H1 (cell line): ENCODE measurements at places on chromosomes 11 and 22. TPM values are rescaled to one million over a fixed set of nuclear protein-coding genes. Genes with fewer than 3 reads are reported as not detected.

DNA sequence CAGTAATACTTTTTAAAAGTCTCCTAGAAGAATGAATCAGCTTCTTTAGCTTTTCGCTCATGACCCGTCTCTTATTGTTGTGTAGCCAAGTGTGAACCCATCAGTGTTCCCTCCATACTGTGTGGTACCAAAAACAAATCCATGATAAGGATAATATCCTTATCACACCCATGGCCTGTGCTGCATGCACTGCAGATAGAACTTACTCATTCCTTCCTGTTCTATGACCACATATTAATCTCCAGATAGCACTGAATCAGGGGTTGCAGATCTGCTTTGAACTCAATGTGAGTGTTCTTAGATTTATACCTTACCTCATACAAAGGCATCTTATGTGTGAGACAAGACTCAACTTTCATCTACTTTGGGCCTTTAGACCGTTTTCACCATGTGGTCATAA lies 373.4 kb downstream of the JRKL start:
- no peaks in the 10 kb centered on the region for H3K4me1 ChIP-seq
- no peaks in the 10 kb centered on the region for H3K36me3 ChIP-seq
- no peaks in the 10 kb centered on the region for H3K27me3 ChIP-seq
- H3K4me3 ChIP-seq, result no peak overlapping the region
- DNase-seq, result no peak

Gene PHLDB1
- total RNA-seq, result 74.8 and 74.9 TPM in 2 replicates

DNA sequence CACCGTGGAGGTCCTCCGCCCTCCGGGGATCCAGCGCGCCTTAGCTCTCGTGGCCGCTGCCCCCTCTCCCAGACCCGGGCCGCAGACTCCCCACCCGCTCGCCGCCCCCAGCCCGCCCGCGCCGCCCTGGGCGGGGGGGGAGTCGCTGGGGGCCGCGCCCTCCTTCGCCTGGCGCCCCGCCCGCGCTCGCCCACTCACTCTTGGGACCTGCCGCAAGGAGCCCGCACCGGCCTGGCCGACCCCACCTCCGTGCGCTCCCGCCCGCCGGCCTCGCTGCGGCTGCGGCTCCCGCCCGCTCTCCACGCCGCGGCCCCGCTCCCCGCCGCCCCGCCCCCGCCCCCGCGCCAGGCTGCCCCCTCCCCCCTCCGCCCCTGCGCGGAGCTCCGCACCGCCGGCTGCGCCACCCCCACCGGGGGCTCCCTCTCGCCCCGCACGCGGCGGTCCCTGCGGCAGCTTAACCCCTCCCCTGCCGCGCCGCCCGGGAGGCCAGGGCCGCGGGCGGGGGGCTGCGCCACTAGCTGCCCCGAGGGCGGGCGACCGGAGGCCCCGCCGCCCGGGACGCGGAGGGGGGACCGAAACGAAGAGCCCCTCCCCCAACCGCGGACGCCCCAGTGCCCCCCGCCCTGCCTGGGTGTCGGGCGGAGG lies 724 bp upstream of the RASGRP2 start:
- H3K36me3 ChIP-seq, result no peaks in the 10 kb centered on the region
- H3K27me3 ChIP-seq, result peaks cover 32% of the 10 kb centered on the region
- peak overlapping the region; percentile 50 for H3K4me3 ChIP-seq

DNA sequence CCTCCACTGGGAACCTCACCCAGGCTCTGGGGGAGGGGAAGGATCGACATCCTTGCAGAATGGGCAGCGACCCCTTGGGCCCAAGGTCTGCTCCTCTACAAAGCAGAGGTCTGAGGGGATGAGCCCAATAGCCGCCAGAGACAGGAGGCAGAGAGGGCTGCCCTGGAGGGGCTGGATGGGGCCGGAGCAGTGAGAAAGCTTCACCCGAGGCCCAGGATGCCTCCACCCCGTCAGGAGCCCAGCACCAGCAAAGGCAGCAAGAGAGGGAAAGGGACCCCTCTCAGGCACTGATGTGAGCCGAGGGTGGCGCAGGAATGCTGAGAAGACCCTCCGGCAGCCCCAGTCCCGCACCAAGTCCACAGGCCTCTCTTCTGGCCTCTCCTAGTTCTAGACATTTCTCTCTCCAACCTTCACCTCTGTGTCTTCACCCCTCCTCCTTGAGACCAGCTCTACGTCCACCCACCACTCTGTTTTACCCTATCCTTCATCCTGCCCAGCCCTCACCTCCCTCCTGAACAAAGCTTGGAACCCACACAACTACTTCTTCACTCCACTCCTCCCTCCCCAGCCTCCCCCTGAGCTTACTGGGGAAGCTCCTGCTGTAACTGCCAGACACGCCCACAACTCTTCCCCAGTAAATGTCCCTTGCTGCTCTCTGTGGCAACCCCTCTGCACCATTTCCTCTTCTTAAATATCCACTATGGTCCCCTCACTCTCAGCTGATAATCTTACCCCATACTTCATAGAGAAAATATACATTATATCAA lies 131.9 kb downstream of the MPPED1 start:
- H3K27me3 ChIP-seq, result no peaks in the 10 kb centered on the region
- no peak overlapping the region for H3K27ac ChIP-seq
- no peaks in the 10 kb centered on the region for H3K4me1 ChIP-seq
- H3K36me3 ChIP-seq, result no peaks in the 10 kb centered on the region
- no peak for DNase-seq

Gene FOLR3
- not detected in 2 replicates for total RNA-seq

DNA sequence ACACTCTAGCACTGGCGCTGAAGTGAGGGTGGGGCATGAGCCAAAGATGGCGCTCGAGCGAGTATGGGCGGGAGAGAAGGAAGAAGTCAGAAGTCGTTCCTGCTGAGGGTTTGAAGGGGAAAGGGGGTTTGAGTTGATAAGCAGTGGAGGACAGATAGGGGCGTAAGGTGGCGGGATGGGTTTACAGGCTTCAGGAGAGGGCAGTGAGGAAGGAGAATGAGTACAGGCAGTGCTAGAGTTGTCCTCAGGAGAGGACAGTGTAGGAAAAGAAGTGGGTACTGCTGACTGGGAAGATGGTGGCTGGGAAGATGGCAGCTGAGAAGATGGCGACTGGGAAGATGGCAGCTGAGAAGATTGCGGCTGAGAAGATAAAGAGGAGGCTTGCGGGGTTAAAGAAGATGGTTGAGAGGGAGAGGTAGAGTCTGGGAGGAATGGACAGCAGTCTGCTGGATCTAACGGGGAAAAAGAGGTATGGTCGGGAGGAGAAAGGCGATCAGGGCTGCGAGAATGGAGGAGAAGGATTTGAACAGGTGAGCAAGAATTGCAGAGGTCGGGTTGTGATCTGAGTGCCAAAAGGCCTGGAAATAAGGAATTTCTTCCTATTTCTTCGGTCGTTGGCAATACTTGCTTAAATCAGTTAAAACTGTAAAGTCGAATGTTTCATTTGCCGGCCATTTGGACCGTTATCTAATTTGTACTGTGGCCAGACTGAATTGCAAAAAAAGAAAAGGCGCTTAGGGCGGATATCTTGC lies 5.2 kb downstream of the PPFIBP2 start:
- no peak for DNase-seq
- no peaks in the 10 kb centered on the region for H3K27me3 ChIP-seq
- no peak overlapping the region for H3K27ac ChIP-seq
- H3K4me1 ChIP-seq, result no peaks in the 10 kb centered on the region
- H3K36me3 ChIP-seq, result no peaks in the 10 kb centered on the region
- H3K4me3 ChIP-seq, result no peak overlapping the region

Gene POU2F3
- 1.0 and 1.1 TPM in 2 replicates for total RNA-seq

DNA sequence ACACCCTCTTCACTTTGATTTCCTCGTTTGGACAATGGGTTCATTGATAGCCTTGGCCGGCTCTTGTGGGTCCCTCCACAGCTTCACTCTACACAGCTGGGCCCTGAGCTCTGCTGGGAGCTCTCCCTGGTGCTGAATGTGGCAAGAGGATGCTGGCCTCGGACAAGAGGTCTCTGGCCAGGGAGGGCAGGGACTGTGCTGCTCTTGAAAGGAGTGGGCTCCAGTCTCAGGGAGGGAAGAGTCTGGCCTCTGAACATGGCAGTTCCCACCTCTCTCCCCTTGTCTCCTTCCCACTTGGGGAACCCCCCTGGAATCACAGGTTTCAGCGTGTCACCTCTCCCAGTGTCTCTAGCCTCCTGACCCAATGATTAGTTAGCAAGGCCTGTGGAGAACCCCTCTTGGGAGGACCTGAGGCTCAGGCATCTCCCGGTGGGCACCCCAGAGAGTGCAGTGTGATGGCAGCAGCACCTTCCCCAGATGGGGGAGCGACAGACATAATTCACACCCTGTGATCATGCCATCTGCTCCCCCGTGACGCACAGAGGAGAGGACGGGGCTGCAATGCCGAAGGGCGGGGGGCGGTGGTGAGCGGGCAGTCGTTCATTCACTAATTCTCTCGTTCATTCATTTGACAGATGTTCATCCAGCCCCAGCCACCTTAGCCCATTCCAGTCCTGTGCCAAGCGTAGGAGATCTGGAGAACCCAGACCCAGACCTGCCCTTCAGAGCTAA lies 2.8 kb upstream of the CABP7 start:
- H3K4me1 ChIP-seq, result no peaks in the 10 kb centered on the region
- H3K4me3 ChIP-seq, result no peak overlapping the region
- H3K36me3 ChIP-seq, result no peaks in the 10 kb centered on the region

Gene NUCB2
- 27.9 and 34.2 TPM in 2 replicates for total RNA-seq

Gene TRPC6
- 0.25 and 0.39 TPM in 2 replicates for total RNA-seq

DNA sequence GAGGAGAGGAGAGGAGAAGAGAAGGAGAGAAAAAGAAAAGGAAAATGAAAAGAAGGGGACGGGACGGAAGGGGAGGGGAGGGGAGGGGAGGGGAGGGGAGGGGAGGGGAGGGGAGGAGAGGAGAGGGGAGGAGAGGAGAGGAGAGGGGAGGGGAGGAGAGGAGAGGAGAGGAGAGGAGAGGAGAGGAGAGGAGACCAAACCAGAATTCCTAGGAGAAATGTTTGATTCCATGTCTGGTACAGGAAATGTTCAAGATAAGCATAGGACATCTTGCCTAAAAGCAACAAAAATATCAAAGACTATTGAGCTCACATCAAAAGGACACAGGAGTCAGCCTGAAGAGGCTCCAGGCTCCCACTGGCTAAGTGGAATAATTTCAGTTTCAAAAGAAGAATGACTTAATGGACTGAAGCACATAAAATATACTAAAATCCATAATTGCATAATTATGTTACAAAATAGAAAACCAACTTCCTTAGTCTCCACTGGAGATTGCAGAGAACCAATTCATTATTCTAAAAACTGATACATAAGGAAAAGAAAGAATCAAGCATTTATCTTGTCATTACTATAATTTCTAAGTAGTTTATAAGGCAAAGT lies 101.1 kb upstream of the APOA1 start:
- no peaks in the 10 kb centered on the region for H3K36me3 ChIP-seq
- H3K27me3 ChIP-seq, result no peaks in the 10 kb centered on the region
- DNase-seq, result no peak
- H3K4me1 ChIP-seq, result no peaks in the 10 kb centered on the region
- no peak overlapping the region for H3K27ac ChIP-seq
- H3K4me3 ChIP-seq, result no peak overlapping the region

DNA sequence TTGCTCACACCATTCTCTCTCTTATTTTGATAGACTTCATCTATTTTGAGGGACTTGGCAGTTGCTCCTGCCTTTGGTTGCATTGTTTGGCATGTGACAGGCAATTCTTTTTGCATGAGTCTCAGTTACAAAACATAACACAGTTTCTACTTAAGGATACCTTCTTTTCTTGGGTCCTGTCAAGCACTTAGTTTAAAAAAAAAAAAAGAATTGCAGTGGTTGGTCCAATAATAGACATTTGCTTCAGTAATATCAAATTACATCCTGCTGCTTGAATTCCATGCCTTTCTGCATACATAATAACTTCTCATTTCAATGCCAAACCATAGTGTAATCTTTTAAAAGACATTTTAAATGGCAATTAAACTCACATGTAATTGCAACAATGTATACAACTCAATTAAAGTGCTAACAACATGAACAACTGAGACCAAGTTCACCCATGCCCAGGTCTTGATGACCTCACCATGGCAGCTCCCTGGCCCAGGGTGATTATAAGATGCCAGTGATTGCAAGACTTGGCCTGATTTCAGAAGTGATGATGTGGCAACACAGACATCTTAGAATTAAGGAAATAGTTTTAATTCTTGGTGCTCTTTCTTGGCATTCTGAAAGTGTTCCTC lies 32.2 kb upstream of the PLET1 start:
- H3K4me3 ChIP-seq, result no peak overlapping the region
- no peaks in the 10 kb centered on the region; the same call in 1 of the 2 replicates for H3K27me3 ChIP-seq
- H3K4me1 ChIP-seq, result peaks cover 2% of the 10 kb centered on the region; the same call in 1 of the 2 replicates
- H3K36me3 ChIP-seq, result no peaks in the 10 kb centered on the region

GRCh38 chr11:12223771-12224536 lies 113.6 kb downstream of the MICAL2 start:
- H3K4me1 ChIP-seq, result no peaks in the 10 kb centered on the region
- no peak overlapping the region for H3K4me3 ChIP-seq
- no peaks in the 10 kb centered on the region for H3K36me3 ChIP-seq
- no peak for DNase-seq
- no peaks in the 10 kb centered on the region for H3K27me3 ChIP-seq

GRCh38 chr11:32870676-32871075 lies 21.9 kb upstream of the QSER1 start:
- DNase-seq, result no peak
- H3K4me1 ChIP-seq, result peaks cover 3% of the 10 kb centered on the region; the same call in 1 of the 2 replicates
- H3K27ac ChIP-seq, result no peak overlapping the region
- no peaks in the 10 kb centered on the region for H3K36me3 ChIP-seq

Gene IGF2
- total RNA-seq, result 1.3 and 1.5 TPM in 2 replicates

DNA sequence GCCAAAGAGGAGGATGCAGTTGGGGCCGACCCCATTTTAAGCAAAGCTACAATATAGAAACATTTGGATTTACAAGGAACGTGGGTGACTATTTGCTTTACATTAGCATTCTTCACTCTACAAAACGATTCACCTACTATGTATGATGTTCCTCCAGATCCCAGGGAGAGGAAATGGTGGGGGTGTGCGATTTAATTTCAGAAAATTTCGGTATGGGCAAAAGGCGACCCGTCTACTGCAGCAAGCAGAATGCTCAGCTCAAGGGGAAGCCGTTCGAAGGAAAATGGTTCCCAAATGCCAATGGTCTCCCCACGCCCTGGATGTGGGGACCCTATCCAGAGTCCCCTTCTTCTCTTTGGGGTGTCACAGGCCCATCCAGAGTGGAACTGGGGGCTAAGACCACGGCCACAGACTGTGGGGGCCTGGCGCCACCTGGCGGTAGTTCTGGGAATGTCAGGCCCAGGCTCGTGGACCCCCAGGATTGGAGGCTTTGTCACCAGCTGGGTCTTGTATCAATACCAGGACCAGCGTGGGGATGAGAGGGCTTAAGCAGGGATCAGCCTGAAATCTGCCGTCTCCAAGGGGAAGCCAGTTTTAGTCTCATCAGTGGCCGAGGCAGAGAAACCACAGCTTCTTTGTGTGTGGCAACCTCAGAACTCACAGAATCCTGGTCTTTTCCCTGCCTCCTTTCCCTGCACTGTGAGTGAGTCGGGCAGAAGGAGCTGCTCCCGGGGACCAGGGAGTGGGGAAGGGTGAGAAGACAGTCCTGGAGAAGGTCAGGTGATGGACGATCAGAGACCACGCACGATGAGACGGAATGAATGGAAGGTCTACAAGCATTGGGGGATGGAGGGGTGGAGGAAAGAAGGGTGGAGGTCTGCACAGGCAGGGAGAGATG lies 8.4 kb downstream of the LRRC10B start:
- no peak for DNase-seq
- H3K27ac ChIP-seq, result no peak overlapping the region
- no peak overlapping the region for H3K4me3 ChIP-seq
- H3K36me3 ChIP-seq, result no peaks in the 10 kb centered on the region
- no peaks in the 10 kb centered on the region; the same call in 1 of the 2 replicates for H3K27me3 ChIP-seq
- H3K4me1 ChIP-seq, result peaks cover 19% of the 10 kb centered on the region
